Astrocyte of the spinal cord (primary cell): ENCODE measurements at places on chromosomes 12 and 14.

DNA sequence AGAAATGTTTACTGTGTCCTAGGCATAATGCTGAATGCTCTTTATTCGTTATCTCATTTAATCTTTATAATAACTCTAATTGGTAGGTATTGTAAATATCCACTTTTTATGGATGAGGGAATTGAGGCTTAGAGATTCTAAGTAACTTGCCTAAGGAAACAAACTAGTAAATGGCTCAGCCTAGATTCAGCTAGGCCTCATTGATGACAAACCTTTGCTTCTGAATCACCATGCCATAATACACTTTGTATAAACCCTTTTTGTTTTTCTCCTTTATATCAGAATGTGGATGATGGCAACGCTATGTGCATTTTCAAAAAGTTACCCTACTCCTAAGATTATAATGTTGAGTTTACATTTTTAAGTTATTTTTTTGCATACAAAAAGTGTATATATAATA lies 34.0 kb downstream of the MNAT1 start:
- DNase-seq = no peak

DNA sequence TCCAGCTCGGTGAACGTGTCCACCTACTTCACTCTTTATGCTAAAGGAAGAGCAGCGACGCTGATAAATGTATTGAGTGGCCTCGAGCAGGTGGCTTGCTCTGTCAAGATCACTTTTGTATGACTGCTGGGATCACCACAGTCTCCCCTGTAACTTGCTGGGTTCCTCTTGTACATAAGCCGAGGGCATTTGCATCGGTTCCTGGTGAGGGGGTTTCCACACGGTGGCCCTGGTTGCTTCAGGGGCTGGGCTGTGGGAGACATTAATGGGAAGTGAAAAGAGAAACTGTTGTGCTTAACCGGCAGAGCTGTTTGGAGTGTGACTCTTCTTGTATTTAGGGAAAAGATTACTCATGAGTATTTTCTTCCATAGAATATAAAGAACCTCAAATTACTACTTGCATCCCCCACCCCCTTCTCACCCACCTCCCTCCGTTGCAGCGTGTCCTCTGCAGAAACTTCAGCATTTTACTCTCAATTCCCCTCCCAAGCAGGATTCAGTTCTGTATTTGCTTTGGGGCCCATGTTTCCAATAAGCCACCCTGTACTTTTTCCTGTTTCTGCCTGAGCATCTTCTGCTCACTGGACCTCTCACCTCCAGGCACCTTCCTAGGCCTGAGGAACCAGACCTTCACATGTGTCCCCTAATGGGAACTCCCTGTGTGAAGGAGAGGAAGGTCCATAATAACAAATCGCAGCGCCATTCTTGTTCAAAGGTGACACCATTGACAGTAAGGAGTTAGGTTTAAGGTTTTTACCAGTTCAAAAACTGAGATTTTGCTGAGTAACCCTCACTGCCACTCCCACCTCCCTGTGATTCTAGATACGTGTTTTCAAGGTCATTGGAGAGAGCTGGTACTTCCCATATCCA lies 187.0 kb downstream of the ETV6 start:
- DNase-seq = no peak

GRCh38 chr12:60205500-60205899 lies 609.7 kb downstream of the SLC16A7 start:
- peak; percentile 50 for DNase-seq

GRCh38 chr14:69755784-69756183 lies 11.2 kb upstream of the SRSF5 start:
- no peak for DNase-seq

DNA sequence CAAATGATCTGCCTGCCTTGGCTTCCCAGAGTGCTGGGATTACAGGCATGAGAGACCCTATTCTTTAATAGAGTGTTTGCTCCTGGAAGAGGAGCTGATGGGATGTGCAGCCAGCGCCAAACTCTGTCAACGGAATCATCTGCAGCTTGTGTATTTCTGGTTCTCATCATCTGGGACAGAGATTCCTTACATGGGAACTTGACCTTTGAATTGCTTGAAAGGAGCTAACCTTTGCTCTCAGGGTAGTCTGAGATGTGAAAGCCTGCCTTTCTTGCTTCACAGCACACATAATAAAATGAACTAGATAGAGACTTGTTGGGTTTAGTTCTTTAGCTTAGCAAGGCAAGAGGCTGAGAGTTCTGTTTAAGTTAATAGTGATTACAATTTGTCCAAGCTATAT lies 120.0 kb downstream of the OTOGL start:
- no peak for DNase-seq

GRCh38 chr12:3076730-3077571 lies at the start of gene TSPAN9:
TSPAN9 (plus strand) TSS chr12:3077379; CDS start chr12:3201194, 123,815 bp downstream.
- DNase-seq = peak; percentile 63

- no peak for DNase-seq
Measured at GRCh38 chr12:121966959-121967358, 48.6 kb downstream of the CFAP251 start.

DNA sequence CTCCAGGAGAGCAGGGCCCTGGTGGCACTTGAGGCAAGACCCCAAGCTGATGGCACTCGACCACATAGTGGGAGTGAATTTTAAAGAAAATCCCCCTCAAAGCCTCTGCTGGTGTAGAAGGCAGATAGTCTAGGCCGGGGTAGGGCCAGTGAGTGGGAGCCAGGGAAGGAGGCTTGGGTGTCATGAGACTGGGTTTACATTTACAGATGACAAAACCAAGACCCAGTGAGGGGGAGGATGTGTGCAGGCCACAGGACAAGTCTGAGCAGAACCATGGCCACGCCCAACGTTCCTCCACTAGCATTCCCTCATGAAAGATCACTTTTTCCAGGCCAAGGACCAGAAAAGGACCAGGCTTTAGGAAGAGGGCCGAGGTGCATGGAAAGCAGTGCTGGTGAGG lies 42.0 kb downstream of the EVL start:
- no peak for DNase-seq

DNA sequence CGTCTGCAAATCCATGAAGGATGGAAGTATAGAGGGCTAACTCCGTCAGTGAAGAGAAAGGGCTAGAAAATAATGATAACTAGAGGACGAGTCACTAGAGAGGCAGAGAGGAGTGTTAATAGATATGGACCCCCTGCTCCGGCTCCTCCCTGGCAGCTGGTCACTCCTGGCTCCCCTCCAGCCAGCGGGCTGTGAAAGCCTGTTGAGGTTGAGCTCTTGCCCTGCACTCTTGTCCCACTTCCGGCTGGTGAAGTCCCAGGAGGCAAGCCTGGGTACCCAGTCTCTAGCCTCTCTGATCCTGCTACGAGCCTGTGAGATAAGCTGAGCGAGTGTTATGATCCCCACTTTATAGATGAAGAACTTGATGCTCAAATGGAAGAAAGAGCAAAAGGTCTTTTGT lies 90.3 kb downstream of the RFX4 start:
- DNase-seq = no peak
